ENCODE measurements at places on chromosomes 1 and 21. TPM values are rescaled to one million over a fixed set of nuclear protein-coding genes. Genes with fewer than 3 reads are reported as not detected.
A peak's percentile ranks its signal among the peaks of the same experiment; 100 is the strongest.

BTBD8 gene
- 1.6 TPM for total RNA-seq

CLCNKA gene
- total RNA-seq: not detected

TRIM17 gene
- total RNA-seq: 0.99 TPM

NGF gene
- total RNA-seq: not detected

KANK4 gene
- not detected for total RNA-seq

SLC45A1 gene
- total RNA-seq: 0.32 TPM

DNA sequence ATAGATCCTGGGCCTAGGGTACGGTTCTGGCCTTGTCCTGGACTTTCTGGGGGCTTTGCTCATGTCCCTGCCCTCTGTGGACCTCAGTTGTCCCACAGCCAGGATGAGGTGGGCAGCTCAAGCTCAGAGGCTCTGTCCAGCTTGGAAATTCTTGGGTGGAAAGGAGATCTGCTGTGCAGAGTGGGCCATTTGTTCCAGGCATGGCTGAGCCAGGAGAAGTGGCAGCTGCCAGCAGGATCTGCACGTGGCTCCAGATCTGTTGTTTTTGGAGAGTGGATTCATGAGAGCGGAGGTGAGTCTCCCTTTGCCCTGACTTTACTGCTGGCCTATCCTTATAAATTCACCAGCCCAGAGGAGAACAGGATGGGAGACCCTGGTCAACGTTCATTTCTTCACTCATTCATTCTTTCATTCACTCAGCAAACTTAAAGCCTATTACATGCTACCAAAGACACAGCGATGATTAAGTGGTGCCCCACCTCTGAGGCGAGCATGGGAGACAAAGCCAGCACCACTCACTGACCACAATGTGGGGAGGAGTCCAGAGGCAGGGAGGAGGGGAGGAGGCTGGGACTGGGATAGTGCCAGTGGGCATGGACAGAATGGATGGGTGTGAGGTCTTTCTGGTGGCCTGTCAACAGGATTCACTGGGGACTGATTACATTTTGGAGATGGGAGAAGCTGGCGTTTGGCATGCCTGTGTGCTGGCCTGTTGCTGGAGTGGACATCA lies 205.1 kb downstream of the TRABD2B start:
- no peak for DNase-seq
- no peaks in the 10 kb centered on the region for H3K4me1 ChIP-seq
- H3K27me3 ChIP-seq: no peaks in the 10 kb centered on the region
- no peak overlapping the region for H3K27ac ChIP-seq

DNA sequence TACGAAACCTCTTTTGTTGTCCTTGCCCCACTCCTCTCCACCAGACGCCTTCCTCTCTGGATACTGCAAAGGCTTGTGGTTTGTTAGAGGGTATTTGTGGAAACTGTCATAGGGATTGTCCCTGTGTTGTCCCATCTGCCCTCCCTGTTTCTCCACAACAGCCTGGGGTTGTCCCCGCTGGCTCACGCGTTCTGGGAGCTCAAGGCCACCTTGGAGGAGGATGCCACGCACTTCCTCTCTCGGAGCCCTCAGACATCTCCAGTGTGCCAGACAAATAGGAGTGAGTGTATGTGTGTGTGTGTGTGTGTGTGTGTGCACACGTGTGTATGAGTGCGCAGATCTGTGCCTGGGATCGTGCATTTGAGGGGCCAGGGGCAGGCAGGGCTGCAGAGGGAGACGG lies 37.6 kb upstream of the IL19 start:
- no peak overlapping the region for H3K27ac ChIP-seq
- H3K36me3 ChIP-seq: peaks cover 35% of the 10 kb centered on the region
- no peak overlapping the region for H3K4me3 ChIP-seq
- no peaks in the 10 kb centered on the region for H3K27me3 ChIP-seq
- no peak for DNase-seq

DNA sequence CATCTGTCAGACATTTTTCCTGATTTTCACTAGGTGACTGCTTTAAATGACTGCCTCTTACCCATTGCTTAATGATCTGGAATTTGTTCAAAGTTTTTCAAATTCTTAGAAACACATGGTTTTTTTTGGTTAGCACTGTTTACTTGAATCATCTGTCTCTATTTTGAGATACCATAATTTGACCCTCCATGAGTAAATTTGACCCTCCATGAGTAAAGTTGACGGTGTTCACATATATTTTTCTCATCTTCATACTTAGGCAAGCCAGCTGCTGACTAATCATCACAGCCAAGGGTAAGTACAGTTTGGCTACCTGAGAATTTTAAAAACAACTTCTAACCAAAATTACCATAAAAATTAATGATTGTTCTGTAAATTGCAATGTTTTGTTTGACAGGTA lies 586.5 kb downstream of the PTBP2 start:
- no peak for DNase-seq
- H3K4me1 ChIP-seq: no peaks in the 10 kb centered on the region
- no peak overlapping the region for H3K4me3 ChIP-seq
- no peaks in the 10 kb centered on the region for H3K27me3 ChIP-seq
- H3K27ac ChIP-seq: no peak overlapping the region
- peaks cover 11% of the 10 kb centered on the region for H3K36me3 ChIP-seq

DNA sequence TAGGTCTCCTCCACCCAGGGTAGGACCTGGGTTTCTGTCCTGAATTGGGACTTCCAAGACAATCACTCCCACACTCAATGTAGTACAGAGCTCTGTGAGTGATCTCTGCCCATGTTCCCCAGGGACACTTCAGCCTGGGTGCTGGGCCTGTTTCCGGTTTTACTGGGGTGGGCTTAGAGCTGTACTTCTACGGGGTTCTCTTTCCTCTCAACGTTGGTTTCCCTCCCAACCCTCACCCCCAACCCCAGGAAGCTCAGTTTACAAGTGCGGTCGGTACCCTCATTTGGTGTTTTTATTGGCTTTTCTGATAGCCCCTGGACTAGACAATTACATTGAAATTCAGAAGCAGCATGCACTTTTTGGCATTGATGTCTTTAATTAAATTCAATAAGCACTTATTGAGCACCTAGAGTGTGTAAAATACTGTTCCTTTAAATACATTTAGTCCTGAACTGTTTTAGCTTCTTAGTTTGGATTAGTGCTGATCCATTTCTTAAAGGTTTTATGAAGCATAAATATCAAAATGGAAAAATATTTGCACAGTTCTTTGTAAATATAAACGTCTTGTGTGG lies 542 bp upstream of the XPR1 start:
- H3K4me1 ChIP-seq: peaks cover 6% of the 10 kb centered on the region
- H3K36me3 ChIP-seq: no peaks in the 10 kb centered on the region
- peaks cover 6% of the 10 kb centered on the region for H3K27me3 ChIP-seq
- H3K4me3 ChIP-seq: no peak overlapping the region
- peak overlapping the region; percentile 92 for H3K27ac ChIP-seq

- DNase-seq: no peak
- H3K4me1 ChIP-seq: peaks cover 11% of the 10 kb centered on the region
- H3K36me3 ChIP-seq: peaks cover 3% of the 10 kb centered on the region
- no peak overlapping the region for H3K27ac ChIP-seq
These were observed 151.0 kb downstream of the CDC7 start for GRCh38 chr1:91651661-91652071.

GRCh38 chr1:65431111-65431705 lies 10.7 kb downstream of the LEPR start:
- DNase-seq: peak; percentile 31
- peaks cover 17% of the 10 kb centered on the region for H3K36me3 ChIP-seq
- no peak overlapping the region for H3K27ac ChIP-seq
- H3K4me3 ChIP-seq: no peak overlapping the region

DNA sequence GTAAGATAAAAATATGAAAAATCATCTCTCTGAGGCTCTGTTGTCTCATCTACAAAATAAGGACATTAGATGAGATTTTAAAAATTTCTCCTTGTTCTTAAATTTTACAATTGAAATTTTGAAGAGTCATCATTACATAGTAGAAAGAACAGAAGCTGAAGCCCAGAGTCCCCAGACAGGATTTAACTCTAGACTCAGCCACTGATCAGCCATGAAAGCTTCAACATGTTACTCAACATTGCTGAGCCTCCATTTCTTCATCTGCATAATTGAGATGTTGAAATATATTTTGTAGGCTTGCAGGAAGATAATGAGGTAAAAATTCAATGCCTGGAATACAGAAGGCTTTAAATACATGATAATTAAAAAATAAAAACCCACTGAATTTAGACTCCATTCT lies 633.3 kb downstream of the LMO4 start:
- H3K4me3 ChIP-seq: no peak overlapping the region
- peaks cover 4% of the 10 kb centered on the region for H3K27me3 ChIP-seq
- H3K36me3 ChIP-seq: no peaks in the 10 kb centered on the region
- H3K27ac ChIP-seq: no peak overlapping the region

DNA sequence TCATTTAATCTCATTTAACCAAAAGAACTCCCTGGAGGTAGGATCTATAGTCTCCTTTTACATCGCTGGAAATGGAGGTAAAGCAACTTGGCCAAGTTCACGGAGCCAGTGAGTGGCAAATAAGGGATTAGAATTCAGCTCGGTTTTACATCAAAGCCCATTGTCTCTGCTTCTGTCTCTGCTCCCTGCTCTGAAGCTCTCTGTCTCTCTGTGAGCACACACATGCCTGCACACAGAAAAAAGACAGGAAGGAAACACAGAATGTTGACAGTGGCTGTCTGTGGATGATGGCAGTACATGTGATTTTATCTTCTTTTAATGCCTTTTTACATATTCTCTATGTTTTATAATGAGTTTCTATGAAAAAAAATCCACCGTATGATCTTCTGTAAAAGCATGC lies 8.9 kb upstream of the DHRS3 start:
- no peak overlapping the region for H3K4me3 ChIP-seq
- peaks cover 5% of the 10 kb centered on the region for H3K27me3 ChIP-seq
- no peaks in the 10 kb centered on the region for H3K36me3 ChIP-seq
- no peak overlapping the region for H3K27ac ChIP-seq
- H3K4me1 ChIP-seq: peaks cover 8% of the 10 kb centered on the region
- DNase-seq: no peak

GRCh38 chr1:207794861-207795260 lies 43.0 kb downstream of the CD46 start:
- no peaks in the 10 kb centered on the region for H3K27me3 ChIP-seq
- H3K4me1 ChIP-seq: peaks cover 27% of the 10 kb centered on the region
- no peak overlapping the region for H3K4me3 ChIP-seq

DNA sequence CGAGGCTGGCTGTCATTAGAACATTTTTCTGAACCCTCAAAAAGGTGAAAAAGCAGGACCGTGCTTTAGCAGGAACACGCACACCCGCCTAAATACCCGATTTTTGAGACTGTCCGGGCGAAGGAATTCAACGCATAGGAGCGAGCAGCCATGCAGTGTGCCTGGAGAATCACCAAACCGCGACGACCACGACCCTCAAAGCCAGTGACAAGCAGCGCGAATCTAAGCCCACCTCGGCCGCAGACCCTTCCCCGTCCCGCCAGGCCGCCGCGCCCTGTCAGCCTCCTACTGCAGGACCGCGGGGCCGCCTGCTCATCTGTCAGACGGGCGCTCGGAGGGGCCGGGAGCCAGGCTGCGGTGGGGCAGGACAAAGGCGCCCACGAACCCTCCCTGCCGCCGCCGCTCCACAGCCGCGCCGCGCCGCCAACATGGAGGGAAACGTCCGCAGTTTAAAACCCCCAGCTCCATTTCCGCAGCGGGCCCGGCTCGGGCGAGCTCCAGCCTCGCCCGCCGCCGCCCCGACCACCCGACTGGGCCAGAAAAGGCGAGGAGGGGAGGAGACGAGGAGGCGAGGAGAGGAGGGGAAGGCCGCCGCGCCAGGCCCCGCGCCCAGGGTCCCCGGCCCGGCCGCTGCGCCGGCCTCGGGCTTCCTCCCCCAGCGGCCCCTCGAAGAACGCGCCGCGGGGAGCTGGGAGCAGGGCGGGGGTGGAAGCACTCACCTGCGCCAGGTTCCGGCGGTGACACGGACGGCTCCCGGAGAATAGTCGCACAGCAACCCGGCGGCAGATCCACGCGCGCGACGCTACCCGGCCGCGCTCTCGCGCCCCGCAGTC lies at the start of gene LBR:
Gene LBR, minus strand, starts transcription at position 804 of the 833 bp plus-strand sequence. CDS start 3,963 bp downstream, outside the sequence.
- H3K4me3 ChIP-seq: peak within 1 kb of the TSS; percentile 90
- peaks cover 32% of the 10 kb centered on the region for H3K36me3 ChIP-seq
- H3K27me3 ChIP-seq: no peaks in the 10 kb centered on the region
- H3K27ac ChIP-seq: peak within 1 kb of the TSS; percentile 96
- peaks cover 57% of the 10 kb centered on the region for H3K4me1 ChIP-seq
- DNase-seq: no peak

DNA sequence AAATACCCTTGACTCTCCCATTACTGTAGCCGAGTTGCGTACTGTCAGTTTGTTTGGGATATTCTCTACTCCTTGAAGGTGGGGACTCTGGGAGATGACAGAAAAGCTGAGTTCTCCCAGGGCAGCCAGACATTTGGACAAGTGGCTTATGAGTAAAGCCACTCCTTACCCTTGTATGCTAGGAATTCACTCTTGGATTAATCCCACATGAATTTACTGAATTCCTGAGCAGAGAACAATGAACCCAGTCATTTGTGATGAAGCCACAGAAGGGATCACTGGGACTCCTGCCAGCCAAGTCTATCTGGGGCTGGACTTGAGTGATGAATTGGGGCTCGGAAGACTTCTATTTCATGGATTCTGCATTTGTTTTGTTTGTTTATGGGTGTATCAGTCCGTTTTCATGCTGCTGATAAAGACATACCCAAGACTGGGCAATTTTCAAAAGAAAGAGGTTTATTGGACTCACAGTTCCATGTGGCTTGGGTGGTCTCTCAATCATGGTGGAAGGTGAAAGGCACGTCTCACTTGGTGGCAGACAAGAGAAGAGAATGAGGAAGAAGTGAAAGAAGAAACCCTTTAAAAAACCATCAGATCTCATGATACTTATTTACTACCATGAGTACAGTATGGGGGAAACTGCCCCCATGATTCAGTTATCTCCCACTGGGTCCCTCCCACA lies 25.1 kb downstream of the C1orf116 start:
- H3K36me3 ChIP-seq: no peaks in the 10 kb centered on the region
- peaks cover 29% of the 10 kb centered on the region for H3K27me3 ChIP-seq
- no peak overlapping the region for H3K27ac ChIP-seq
- no peaks in the 10 kb centered on the region for H3K4me1 ChIP-seq
- DNase-seq: no peak

DNA sequence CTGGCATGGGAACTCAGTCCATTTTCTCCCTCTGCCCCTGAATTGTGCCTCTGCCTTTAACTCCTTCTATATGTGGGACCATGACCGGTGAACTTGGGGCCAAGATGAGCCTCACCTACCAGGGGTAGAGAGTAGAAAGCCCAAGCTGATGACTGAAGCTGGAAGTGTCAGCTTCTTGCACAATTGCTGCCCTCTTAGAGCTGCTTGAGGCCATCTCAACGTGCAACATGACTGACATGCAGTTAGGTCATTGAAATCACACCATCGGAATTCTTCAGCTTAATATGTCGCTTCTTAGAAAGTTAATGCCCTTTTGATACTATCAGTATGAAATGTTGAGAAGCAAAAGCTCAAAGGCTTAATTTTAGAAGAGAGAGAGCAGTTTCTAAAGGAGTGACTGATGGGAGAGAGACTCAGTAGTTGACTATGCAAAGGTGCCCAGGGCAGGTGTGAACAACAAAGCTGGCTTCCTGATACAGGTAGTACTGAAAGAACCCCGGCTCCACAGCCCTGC lies 89.4 kb upstream of the UBE2U start:
- no peaks in the 10 kb centered on the region for H3K36me3 ChIP-seq
- H3K27ac ChIP-seq: no peak overlapping the region
- no peak for DNase-seq
- peaks cover 2% of the 10 kb centered on the region for H3K27me3 ChIP-seq
- H3K4me1 ChIP-seq: no peaks in the 10 kb centered on the region

- H3K4me3 ChIP-seq: no peak overlapping the region
- no peaks in the 10 kb centered on the region for H3K36me3 ChIP-seq
- H3K27me3 ChIP-seq: peaks cover 7% of the 10 kb centered on the region
- H3K27ac ChIP-seq: no peak overlapping the region
- no peaks in the 10 kb centered on the region for H3K4me1 ChIP-seq
These were observed 98.7 kb upstream of the PDC start for GRCh38 chr1:186559601-186560116.

GRCh38 chr1:67945733-67946374 lies 104.6 kb downstream of the DIRAS3 start:
- H3K36me3 ChIP-seq: no peaks in the 10 kb centered on the region
- no peaks in the 10 kb centered on the region for H3K27me3 ChIP-seq
- no peak for DNase-seq
- H3K27ac ChIP-seq: no peak overlapping the region
- no peaks in the 10 kb centered on the region for H3K4me1 ChIP-seq

Data from activated CD4-positive, alpha-beta T cell treated with anti-CD3 and anti-CD28 coated beads, Interleukin-2, amount 10 ng/mL, durations not matched to agents 7 days and 5 days (primary cell).